Activated CD8-positive, alpha-beta memory T cell treated with anti-CD3 and anti-CD28 coated beads, Interleukin-2, amount 10 ng/mL, durations not matched to agents 7 days and 5 days (primary cell): ENCODE measurements at places on chromosomes 5 and 9. TPM values are rescaled to one million over a fixed set of nuclear protein-coding genes. Genes with fewer than 3 reads are reported as not detected.

The SOHLH1 gene
- not detected for total RNA-seq

The CDH9 gene
- total RNA-seq = not detected

The KLHL9 gene
- 15.4 TPM for total RNA-seq

The LSM11 gene
- total RNA-seq = 7.2 TPM

The RLN1 gene
- total RNA-seq = 1.0 TPM

The LCNL1 gene
- 0.09 TPM for total RNA-seq

The SNCB gene
- total RNA-seq = not detected

The PTGES gene
- not detected for total RNA-seq

The PIP5K1B gene
- total RNA-seq = 23.2 TPM

The CYLC2 gene
- not detected for total RNA-seq

The DNAJB5 gene
- 5.5 TPM for total RNA-seq
